NCI-H187 (cell line): ENCODE measurements at places on chromosomes 4 and X.

- no peak for DNase-seq
These were observed 6.2 kb upstream of the CXCL13 start for GRCh38 chr4:77599378-77599777.

DNA sequence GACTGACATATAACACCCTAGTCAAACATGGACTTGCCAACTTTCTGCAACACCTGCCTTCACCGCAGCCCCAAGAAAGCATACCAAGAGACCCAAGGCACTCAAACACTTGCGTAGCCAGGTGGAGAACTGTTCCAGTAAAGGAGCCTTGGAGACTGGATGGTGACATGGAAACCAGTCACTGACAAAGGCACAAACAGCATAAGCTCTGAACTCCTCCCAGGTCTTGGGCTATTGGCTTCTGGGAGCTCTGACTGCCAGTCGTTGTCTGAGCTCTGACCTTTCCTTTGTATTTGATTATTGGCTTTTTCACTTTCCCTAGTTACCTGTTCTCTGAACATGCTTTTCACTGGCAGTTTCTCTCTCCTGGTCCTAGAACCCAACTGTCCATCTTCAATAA is 38.3 kb downstream of the ARAP2 start:
- no peak for DNase-seq

GRCh38 chrX:111505783-111506182 is 5.7 kb upstream of the SERTM2 start:
- no peak for DNase-seq

DNA sequence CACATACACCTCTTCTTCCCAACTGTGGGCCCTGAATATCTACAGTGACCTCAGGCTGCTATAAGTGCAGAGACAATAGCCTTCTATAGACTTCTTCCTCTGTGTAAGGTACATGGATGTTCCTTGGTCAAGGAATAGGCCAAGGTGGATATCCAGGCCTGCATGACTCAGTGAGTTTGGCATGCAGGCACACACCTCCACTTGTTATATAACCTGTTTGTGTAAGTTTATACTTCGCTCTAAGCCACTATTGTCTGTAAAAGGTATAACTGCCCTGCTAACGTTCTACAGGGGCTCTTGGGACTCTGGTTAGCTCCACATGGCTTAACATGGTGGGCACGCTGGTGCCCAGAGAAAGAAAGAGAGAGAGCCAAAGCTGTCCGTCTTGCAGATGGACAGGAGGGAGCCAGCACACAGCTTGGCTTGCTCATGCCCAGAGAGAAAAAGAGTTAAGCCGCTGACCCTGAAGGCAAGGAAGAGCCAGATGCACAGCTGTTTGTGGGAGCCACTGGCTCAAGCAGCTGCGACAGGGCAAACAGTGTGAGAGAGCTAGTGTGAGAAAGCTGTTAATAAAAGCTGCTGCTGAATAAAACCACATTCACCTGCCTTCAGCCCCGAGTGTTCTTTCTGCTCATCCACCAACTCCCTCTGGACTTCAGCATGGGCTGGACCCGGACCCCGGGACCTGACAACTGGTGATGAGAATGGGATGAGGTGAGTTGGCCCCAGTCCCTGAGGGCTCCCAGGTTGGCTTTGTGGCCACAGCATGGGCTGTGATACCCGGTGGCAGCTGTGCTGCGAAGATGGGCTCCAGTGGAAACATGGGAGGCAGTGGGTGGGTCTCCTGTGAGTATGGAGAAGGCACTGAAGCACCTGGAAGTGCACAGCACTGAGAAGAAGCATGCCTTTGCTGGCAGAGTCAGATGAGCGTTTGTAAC is 44.5 kb upstream of the ZBTB33 start:
- no peak for DNase-seq

- DNase-seq, result no peak
These were observed 87.9 kb downstream of the PDK3 start for GRCh38 chrX:24553011-24553410.

- peak; percentile 60 for DNase-seq
These were observed at the start of gene ADGRL3 for GRCh38 chr4:61200187-61200915. TSS of gene ADGRL3 (plus strand) at chr4:61200326.

- DNase-seq, result no peak
These were observed 1.5 kb upstream of the NSD2 start for GRCh38 chr4:1869530-1870327.

DNA sequence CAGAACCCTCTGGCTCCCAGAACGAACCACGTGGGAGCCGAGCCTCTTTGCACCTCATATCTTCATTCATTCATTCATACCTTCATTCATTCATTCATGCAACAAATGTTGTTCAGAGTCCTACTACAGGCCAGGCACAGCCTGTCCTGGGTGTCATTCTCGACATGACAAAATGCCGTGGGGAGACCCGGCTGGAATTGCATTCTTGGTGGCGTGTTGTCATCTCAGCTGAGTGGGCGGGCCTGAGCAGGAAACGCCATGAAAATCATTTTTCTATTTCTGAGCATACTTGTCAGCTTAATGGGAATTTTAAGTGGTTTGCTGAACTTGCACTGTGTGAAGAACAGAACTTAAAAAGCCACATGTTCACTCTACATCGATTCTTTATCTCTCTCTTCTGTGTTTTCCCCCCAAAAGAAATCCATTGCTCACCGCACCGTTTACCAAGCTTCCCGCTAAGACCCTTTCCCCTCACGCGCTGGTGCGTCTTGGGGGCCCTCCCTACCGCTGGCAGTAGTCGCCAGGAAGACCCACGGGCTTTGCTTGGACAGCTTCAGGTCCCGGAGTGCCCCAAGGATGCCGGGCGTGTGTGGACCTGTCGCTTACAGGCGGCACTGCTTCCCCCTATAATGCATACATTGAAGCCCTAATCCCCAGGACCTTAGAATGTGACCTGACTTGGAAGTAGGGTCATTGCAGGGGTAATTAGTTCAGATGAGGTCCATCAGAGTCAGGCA is 41.6 kb upstream of the HMX1 start:
- DNase-seq, result no peak
